ENCODE measurements at places on chromosomes 1 and 21. TPM values are rescaled to one million over a fixed set of nuclear protein-coding genes. Genes with fewer than 3 reads are reported as not detected.

DNA sequence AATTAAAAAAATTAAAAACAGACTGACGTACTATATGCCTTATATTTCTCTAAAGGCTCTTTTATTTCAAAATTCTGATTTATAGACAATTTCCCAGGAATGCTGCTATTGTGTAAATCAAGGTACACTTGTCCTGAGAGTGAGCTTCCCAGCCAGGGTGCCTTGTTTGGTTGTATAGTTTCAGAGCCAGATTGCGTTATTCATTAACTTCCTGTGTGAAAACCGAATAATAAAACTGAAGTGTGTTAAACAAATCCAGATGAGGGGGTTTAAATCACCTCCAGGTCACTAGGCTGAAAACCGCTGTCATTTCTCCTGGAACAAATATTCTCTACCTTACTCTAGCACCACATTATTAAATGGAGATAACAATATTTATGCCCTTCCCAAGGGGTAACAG is 68.7 kb downstream of the LMX1A start:
- no peaks in the 10 kb centered on the region for H3K4me1 ChIP-seq
- no peak for DNase-seq
- H3K4me3 ChIP-seq = no peak overlapping the region

- DNase-seq = no peak
- H3K4me1 ChIP-seq = peaks cover 6% of the 10 kb centered on the region
- no peak overlapping the region for H3K27ac ChIP-seq
- peaks cover 8% of the 10 kb centered on the region for H3K36me3 ChIP-seq
- peaks cover 12% of the 10 kb centered on the region for H3K27me3 ChIP-seq
Measured at GRCh38 chr1:247373721-247374141, 42.1 kb upstream of the ZNF496 start.

DNA sequence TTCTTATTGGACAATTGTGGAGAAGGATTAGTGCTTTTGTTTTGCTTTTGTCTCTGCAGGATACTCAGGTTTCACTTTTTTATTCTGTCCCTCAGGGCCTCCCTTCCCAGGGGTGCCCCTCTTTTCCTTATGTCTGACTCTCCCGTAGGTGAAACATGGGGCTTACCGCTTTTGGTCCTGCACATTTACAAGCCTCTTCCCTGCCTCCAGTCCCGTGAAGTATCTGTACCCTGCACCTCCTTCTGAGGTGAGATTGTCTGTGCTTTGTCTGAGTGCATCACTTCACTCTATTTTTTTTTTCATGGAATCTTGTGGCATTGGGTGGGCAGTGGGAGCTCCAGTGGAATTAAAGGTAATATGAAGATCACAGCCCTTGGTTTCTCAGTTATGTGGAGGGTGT is 758.1 kb upstream of the TPTE start:
- no peaks in the 10 kb centered on the region for H3K36me3 ChIP-seq
- H3K4me3 ChIP-seq = no peak overlapping the region

The COL8A2 gene
- total RNA-seq = 17.4 TPM
